ENCODE measurements at places on chromosomes 7 and 10.

DNA sequence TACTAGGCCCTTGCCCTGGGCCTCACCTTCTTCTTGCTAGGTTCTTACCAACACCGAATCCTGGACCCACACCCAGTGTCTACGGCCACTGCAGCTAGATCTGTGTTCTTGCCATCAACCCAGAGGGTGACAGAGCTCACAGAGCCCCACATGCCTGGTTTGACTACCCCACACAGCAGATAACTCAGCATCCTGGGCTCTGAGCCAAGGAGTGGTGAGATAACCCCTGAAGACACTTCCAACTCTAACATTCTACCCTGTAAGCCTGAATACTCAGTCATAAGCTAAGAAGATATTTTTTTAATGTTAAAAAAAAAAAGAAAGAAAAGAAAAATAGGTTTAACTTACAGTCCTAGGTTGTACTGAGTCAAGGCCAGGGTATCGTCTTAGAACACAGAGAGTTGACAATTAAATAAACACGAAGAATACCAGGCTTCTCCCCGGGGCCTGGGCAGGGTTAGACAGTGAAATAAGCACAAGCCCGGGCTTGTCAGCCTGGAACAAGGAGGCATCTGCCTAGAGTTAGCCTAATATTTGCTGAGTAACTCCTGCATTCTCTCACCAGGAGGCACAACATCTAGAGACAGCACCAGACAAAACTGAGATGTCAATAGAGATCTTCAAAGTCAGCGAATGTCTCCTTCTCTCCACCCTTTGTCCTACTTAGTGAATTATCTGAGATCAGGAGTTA, 556.5 kb upstream of the LRRN3 start:
- DNase-seq: no peak

- no peak for DNase-seq
Measured at GRCh38 chr7:70470746-70471145, 661.2 kb upstream of the GALNT17 start.

DNA sequence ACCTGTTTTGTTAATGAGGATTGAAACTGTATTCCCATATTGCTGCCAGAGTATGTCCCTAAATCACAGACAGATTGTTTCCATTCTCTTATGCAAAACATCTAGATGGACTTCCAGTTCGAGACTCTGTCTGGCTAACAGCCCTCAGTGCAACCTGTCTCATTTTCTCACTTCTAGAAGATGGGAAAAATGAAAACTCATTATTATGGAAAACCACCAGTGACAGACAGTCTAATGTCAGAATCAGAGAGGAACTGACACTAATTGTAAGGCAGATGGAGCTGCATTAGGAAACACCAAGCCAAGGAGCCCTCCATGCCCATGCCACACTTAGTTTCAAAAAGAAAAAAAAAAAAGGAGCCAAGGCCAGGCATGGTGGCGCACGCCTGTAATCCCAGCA, 61.6 kb downstream of the NPSR1 start:
- DNase-seq: no peak

DNA sequence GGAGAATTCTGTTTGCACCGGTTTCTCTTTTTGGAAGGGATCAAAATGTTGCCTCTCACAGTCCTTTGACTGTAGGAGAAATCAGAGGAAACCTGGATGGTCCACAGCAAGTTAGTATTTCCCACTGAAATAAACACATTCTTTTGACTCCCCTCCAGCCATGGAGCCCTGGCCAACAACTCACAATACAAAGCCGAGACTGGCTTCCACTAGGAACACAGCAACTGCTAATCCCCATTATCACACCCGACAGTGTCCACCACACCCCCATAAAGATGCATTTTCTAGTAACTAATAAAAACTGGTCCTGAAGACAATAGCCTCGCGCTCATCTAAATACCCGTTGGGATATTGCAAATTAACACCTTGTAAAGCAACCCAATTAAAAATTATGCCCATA, 798 bp upstream of the MACROH2A2 start:
- DNase-seq: no peak

DNA sequence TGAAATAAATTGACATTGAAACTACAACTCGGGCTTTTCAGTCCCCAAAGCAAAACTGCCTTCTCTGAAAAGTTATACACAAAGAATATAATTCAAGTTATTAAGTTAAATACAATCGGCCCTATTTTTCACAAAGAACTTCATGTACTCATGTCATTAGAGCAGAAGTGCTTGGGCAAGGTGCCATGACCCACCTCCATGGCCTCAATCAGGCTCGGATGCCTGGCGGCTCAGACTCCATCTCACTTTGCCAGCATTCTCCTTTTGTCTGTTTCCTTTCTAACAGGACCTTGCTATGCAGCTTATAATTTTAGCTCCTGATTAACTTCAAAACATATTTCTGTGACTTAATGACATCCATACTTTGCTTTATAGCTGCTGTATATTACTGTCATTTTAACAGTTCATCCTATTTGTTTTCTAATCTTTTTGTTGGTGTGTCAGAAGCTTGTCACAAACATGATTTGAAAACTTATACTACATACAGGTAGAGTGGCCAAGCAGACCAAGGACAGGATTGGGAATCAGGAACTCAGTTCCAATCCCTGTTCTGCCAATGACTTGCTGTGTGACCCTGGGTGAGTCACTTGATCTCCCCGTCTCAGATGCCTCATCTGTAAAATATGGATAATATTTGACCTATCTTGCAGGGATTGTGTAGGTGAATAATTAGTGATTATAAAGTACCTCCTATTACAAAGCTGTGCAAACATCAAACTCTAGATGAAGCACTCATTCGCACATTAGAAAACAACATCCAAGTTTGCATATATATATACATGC, 60.8 kb upstream of the ITGA8 start:
- DNase-seq: no peak

DNA sequence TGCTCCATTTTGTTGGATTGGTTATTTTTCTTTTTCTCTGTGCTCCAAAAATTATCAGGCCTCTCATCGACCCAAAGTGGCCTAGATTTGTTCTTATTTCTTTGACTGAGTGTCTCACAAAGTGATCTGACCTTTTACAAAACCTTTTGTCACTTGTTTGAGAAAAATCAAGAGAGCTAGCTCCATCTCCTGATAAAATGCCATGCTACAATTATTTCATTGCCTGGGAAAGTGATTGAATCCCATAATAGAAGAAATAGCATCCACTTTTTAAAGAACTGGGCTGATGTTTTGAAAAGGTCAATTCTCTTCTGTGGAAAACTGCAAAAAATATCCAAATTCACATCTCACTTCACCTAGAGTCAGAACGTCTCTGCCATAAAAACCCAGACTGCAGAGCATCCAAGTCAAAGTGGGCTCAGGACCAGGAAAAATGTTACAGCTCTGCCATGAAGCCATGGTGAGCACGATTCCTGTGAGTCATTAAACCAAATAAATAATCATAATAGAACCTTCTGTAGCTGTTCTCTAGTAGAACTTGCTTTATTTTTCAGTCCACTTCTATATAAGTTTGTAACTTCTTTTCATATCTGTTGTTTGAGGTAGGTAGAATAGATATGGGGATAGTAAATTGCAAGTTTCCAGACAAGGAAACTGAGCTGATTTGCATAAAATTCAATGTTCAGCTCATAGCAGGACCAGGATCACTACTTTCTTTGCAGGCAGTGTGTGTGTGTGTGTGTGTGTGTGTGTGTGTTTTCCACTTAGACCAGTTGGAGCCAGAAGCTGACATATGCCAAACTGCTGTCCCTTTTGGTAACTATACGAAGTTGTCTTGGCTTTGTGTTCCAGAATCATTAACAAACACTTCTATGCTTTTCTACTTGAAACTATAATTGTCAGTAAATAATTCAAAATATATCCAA, 632.5 kb upstream of the ANKRD30A start:
- DNase-seq: no peak

GRCh38 chr10:129448539-129448938, 18.5 kb upstream of the MGMT start:
- no peak for DNase-seq

Measured in activated T-cell treated with anti-CD3 and anti-CD28 coated beads, Interleukin-2, amount 50 U/mL, for 1 hour (primary cell).